ENCODE measurements at places on chromosomes 16 and 17.

DNA sequence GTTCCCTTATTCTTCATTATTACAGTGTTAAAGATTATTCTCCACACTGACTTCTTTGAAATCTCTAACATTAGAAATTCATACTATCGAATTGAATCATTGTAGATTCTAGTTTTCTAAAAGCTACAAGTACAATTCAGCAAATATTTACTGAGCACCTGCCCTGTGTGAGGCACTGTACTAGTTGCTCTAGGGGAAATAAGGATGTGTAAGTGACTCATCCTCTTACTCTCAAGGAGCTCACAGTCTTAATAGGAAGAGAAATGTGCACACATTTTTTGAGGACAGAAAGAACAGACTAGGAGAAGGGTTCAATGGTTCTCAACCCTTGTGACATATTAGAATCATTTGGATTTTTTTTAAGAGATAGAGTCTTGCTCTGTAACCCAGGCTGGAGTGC is 7.7 kb upstream of the SLFN12L start:
- peak; percentile 24 for DNase-seq

DNA sequence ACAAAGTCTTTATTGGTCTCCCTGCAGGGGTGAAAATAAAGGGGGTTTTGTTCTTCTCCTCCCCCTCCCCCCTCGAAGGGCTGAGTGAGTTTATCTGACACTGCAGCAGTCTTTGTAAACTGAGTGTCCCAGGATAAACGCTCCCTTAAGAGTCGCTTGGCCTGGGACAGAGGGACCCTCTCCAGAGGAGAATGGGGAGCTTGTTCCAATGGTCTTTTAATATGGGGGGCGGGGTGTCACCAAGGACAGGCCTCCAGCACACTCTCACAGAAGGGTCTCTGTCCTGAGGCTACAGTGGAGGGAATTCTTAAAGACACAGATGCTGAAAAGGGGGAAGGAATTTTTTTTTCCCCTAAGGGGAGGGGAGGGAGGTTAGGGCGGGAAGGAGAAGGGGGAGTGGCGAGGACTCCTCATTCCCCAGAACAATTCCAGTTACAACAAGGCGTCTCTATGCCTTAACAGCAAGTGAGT is 455.5 kb downstream of the SOX9 start:
- no peak for DNase-seq

GRCh38 chr16:83029467-83029866 is 402.7 kb downstream of the CDH13 start:
- no peak for DNase-seq

DNA sequence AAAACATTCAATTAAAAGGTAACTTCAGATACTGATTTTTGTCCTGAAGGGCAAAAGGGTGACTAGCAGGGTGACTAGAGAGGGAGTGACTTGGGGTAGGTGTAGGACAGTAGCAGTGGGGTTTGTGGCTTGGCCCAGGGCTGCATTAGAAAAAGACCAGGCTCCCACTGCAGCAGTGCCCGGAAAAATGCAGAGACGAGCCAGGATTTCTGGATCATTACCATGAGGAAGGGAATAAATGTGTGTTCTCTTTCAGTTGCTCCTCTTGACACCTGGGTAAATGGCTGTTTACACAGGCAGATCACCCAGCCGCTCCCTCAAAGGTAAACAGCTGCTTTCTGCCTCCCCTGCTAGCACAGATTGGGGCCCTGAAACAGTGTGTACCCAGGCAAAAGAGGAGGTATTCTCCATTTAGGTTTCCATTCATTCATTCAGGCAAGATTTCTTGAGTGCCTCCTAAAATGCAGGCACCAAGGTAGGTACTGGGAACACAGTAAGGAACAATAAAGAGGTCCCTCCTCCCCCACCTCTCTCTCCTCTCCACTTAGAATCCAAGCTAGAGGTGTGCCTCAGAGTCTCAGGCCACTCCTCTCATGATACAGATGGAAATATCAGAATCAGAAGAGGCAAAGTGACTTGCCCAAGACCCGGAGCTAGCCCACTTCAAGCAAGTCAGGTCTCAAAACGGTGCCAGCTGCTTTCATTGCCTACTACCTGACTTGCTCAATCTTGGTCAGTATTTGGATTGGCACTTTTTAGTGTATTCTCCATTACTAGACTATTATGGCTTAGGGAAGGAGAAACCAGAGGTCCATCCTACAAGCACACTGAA is 15.2 kb upstream of the TOX3 start:
- no peak for DNase-seq

- no peak for DNase-seq
These were observed 159.4 kb upstream of the HSBP1 start for GRCh38 chr16:83648347-83648746.

DNA sequence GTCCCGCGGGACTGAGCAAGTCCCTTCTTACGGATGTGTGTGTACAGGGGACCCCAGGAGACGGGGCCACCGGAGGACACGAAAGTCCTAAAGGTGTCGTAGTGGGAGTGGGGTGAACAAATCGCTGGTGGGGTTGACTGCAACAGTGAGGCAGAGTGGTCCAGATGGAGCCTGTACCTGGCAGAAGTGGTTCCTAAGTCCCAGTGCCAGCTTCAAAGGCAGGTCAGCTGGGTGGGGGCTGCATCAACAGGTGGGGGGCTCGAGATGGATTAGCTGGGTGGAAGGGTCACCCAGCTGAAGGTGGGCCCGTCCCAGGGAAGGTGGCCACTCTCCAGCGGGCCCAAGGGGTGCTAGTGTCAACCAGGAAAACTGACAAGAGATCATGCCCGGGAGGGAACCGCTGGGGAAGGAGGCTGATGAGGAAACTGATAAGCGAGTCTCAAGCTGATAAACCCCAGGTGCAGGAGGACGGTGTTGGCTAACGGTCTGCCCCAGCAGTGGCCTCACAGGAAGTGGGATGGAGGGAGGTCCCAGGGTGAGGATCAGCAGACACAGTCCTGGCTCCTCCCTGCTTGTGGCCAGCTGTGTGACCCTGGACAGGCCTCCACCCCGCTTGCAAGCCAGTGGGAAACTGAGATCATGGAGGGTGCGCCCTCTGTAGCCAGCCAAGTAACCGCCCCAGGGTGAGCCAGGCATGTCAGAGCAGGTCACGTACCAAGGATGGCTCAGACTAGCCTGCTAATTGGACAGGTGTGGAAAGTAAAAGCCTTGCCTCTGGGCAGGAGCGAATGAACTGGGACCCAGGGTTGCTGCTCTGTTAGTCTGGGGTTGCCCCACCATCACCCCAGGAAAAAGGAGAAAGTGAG is 1.0 kb downstream of the ORAI3 start:
- peak; percentile 89 for DNase-seq

DNA sequence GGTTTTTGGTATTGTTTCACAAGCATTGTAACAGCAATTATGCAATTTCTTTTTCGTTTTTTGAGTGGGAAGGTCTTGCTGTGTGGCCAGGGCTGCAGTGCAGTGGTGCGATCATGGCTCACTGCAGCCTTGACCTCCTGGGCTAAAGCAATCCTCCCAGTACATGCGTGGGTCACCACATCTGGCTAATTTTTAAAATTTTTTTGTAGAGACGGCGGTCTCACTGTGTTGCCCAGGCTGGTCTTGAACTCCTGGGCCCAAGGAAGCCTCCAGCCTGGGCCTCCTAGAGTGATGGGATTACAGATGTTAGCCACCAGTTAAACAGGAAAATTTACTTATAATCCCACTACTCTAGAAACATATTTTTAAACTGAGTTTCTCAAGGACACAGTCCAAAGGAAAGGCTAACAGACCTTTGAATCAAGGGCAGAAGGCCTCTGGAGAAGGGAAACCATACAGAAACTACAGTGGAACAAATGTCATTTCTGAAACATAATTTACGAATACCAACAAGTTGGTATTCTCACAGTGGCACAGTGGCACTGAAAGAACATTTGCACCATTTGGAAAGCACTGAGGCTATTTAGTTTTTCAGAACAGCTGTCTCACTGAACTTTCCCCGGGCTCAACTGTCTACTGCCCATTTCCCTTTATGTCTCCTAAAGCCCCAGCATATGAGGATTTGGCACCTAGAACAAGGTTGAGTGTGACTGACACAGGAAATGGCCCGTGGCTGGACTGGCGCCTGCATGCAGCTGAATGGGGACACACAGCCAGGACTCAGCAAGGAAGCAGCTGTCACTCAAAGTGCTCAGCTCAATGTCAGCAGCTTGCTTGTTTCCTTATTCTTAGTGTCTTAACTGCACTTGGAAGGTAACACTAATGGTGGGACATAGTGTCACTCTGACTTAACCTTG is 2.8 kb upstream of the PRKAR1A start:
- DNase-seq = peak; percentile 28

DNA sequence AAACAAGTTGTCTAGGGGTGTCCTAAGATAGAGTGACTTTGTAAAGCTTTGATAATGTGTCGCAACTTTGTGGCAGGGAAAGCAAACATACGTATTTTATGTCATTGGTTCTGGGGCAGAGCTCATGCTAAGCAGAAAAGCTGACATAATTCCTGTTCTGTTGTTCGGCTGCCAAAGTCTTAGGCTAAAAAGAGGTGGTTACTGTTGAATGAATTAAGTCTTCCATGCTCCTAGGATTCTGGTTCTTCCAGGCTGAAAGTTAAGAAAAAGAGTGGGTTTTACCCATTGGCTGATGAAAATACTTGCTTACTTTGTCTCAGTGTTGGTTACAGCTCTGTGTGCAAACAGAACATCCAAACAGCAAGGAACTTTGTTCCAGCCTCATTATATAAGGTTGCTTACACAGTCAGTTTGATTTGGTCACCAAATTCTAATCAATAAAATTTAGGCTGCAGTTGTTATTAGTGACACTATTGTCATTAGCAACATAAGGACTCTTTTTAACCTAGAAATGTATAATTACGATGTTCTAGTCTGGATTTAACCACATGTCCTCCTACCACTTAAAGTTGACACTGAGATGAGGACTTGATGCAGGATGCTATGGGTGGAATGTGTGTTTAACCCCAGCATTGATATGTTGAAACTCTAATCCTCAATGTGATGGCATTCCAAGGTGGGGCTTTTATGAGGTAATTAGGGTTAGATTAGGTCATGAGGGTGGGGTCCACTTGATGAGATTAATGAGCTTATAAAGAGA is 114.0 kb upstream of the GOT2 start:
- DNase-seq = no peak

- no peak for DNase-seq
These were observed 8.9 kb downstream of the NSMCE1 start for GRCh38 chr16:27259710-27260109.

DNA sequence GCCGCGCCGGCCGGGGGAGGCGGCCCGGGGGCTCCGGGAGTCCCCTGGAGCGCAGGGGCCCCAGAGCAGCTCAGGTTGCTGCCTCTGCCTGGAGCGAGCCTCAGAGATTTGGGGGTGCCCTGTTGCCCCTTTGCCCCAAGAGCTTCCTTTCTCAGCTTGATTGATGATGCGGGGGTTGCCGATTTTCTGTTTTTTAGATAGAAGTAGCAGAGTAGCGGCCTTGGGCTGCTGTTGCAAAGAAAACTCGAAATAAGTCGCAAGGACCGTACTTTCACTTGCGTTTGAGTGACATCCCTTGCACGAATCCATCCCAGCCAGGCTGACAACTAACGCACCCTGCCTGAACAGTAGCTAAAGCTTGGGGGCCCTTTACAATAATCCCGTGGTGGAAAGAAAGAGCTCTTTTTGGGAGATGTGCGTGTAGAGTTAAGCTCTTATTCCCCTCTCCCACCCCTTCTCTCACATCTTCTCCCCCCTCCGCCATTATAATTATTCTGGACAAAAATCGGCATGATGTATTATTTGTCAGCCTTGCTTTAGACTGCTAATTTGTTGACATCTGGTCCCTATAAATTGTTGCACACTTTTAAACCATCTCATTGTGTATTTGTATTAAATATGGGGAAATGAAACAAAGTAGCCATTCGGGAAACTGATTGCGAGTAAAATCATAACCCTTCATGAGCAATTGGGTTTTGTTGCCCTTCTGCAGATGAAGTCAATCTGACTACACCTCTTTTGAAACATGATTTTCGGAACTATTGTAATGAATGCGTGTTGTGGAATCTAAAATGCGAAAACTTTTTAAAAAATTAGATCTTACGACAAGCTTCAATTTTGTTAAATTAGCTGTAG is 873 bp downstream of the USP10 start:
- DNase-seq = peak; percentile 57

- no peak for DNase-seq
These were observed 24.2 kb downstream of the SPACA3 start for GRCh38 chr17:33015716-33016346.

DNA sequence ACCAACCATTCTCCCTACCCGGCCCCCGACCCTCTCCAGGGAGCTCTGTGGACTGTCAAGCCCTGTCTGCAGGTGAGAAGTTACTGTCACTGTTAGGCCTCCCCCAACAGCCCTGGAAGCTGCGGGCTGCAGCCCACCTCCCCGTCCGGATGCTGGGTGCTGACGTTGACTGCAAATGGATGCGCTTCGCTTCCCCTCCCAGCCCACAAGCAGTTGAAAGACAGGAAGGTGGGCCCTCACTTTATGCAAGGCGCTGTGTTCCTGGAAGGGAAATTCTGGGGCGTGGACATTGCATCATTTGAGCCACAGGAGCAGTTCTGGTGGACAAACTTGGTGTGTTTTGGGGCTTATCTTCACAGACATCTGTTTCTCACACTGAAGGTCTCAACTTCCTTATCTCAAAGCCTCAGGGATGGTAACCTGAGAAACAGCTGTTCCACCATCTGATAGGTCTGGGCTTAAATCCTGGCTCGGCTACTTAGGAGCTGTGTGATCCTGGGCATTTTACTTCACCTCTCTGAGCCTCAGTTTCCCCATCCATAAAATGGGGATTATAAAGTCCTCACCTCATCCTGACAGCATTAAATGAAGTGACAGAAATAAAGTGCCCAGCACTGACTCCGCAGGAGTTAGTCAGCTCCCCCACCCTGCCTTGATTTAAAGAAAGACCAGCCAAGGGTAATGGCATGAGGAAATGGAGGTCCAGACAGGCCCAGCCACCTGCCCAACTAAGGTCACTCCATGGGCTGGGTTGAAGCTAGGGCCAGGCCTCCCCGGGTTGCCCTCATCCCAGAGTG is 4.6 kb upstream of the DRC7 start:
- no peak for DNase-seq

DNA sequence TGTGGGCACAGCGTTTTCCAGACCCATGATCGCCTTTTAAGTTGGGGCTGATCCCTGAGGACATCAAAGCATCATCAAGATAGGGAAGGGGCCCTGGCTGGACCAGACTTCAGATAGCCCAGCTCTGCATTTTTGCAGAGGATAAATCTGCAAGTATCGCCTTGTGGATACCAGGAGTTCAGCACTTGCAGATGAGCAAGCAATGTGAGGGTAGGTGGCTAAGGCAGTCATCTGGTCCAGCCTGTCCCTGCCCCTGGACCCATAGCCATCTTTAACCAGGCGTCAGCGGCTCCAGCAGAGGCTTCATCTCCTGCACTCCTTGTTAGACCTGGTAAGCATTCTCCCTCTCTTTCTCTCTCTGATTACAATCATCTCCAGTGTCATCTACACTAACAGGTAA is 9.0 kb upstream of the MRPS23 start:
- no peak for DNase-seq

- DNase-seq = no peak
These were observed 27.2 kb upstream of the ST6GALNAC1 start for GRCh38 chr17:76670718-76671122.
